ENCODE measurements at places on chromosomes 1 and 21.

- no peak for DNase-seq
Observed at GRCh38 chr1:33010932-33011731, 25.6 kb downstream of the AK2 start.

DNA sequence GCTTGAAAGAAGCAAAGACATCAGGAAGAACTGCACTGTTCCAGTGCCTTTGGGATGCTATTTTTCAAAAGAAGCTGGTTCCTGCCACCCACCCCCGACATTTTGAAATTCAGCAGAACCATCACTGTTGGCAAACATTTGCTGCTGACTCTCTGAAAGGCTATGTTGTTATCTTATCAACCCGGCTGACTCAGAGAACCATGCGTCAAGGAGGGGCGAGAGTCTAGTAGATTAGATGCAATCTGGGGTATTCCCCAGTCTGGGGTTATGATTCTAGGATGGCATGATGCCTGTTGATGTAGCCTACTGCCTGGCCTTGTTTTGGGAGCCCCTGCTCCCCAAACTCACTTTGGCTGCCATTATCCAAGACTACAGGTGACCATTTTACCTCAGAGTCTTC, 267.8 kb upstream of the RUNX1 start:
- DNase-seq = no peak

- DNase-seq = no peak
Observed at GRCh38 chr1:31902510-31902860, 35.7 kb downstream of the PTP4A2 start.

- DNase-seq = no peak
Observed at GRCh38 chr21:25326181-25326580, 281.1 kb downstream of the MRPL39 start.

DNA sequence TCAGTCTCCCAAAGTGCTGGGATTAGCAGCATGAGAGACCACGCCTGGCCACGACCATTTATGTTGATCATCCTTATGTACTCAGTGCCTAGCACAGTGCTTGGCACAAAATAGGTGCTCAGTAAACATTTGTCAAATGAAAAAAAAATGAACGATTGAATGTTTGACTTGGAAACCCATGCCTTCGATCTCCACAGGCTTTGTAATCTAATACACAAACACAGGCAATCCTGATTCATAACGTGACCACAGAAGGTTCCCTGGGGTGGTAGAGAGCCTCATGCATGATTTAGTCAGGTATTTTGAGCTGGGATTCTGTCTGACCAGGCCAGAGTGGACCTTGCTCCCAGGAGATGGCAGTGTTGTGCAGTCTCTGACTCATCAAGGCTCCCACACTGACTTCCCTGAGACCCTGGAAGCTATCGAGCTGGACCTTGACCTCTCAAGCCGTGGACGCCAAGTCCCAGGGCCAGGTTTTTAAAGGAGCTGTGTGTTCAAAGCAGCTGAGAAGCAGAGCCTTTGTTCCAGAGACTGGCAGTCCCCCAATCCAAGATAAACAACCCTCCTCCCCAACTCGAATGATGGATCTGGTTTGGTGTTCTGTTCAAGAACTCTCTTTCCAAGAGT, 81.1 kb downstream of the PGM1 start:
- DNase-seq = no peak

DNA sequence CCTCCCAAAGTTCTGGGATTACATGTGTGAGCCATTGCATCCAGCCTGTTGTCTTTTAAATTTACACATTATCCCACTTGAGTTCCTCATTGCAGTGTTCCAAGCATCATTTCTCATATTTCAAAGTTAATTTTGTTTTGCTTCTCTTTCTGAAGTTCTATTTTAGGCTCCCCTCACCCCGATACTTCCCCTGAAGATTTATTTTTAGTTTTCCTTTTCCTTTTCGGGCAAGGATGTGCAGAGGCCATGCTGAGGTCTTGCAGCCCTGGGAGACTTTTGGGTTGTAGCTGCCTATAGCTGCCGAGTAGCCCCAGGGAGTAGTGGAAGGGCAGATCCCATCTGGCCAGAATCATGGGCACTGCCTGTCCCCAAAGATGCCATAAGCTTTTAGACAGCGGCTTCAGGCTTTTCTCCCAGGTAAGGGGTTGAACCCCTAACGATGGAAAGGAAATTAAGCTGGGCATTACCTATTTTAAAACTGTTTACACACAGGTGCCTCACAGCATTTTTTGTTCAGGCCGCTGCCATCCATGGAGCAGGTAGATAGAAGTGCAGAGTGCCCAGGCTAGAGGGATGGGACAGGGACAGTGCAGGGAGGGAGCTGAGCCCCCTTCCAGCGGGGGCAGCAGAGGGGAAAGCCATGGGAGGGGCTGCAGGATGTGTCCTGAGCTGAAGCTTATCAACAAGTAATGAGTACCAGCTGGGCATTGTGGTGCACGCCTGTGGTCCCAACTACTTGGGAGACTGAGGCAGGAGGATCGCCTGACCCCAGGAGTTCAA, 15.9 kb downstream of the PSEN2 start:
- DNase-seq = no peak

Measured in stimulated activated naive CD4-positive, alpha-beta T cell treated with Interleukin-2 at 50 U/mL for 16 hours (primary cell).